ENCODE measurements at places on chromosomes 12 and 14.

DNA sequence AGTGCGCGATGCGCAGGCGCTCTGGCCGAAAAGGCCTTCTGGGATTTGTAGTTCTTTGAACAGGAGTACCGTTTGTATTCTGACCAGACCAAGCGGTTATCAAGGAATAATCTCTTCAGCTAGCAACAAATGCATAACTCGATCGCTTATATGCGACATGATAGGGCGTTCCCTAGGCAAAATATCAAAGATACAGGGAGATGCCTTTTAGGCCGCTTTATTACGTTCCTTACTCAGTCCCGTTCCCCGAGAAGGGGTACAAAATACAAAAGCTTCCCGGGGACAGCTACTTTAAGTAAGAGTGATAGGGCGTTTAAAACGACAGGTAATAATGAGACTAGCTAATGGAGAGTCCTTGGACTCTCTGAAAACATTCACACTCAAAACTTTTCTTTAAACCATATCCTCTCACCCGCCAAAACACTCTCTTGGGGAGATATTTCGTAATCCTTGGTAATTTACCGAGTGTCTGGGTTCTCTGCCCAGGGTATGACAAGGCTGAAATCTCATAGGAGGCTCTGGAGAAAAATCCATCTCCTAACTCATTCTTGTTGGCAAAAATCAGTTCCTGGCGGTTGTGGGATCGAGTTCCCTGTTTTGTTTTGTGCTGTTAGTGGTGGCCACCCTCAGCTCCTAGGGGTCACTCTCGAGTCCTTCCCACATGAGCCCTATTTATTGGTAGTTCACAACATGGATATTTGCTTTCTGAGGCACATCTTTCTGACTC, 412 bp upstream of the SNW1 start:
- peak; percentile 10 for DNase-seq

DNA sequence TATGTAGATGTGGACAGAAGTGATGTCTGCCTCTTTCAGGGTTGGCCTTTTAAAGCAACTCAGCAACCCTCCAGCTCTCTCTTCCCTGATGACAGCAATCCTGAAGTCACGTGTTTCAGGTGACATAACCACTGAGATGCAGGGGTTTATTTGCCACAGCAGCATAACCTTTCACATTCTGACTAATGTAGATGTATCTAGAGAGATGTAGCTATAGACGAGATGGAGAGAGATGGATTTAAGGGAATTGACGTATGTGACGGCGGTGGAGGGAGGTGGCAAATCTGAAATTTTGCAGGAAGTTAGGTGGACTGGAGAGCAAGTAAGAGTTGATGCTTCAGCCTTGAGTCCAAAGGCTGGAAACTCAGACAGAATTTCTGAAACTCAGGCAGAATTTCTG, 126.0 kb downstream of the ZFP36L1 start:
- DNase-seq = no peak

GRCh38 chr12:69115099-69115498, 124.3 kb upstream of the CPSF6 start:
- DNase-seq = no peak

- no peak for DNase-seq
These were observed 11.0 kb upstream of the CACNA2D4 start for GRCh38 chr12:1929241-1929984.

- DNase-seq = no peak
These were observed 71.7 kb downstream of the NOVA1 start for GRCh38 chr14:26526137-26526536.

DNA sequence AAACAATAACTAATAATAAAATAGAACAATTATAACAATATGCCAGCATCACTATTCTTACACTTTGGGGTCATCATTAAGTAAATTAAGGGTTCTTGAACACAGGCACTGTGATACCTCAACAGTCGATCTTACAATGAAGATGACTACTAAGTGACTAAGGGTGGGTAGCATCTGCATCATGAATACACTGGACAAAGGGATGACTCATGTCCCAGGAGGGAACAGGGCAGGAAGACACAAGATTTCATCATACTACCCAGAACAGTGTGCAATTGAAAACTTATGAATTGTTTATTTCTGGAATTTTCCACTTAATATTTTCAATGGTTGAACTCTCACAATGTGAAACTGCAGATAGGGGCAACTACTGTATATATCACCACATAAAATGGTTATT, 19.7 kb downstream of the TSPAN19 start:
- DNase-seq = no peak

DNA sequence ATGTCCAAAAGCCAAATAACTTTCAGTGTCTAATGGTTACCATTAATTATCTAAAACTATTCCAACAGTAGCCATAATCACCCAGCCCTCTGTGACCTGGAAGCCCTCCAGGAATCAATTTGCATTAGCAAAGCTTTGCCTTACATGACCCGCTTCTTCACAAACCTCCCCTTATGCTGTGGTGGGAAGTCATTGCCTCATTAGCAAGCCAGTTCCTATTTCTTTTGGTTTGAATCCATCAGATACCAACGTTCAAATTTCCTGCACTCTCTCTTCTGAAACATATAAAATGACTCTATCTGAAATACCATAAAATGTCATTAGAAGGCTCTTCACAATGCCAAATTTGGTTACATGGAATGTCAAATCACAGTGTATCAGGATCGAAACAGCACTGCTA, 268.3 kb upstream of the PRKD1 start:
- no peak for DNase-seq

- no peak for DNase-seq
These were observed 25.0 kb downstream of the HECTD4 start for GRCh38 chr12:112357214-112357613.

GRCh38 chr14:38775986-38776385, 327.0 kb downstream of the SEC23A start:
- DNase-seq = no peak

- peak; percentile 75 for DNase-seq
These were observed 57.6 kb downstream of the CCDC85C start for GRCh38 chr14:99546234-99546879.

- DNase-seq = no peak
These were observed 20.7 kb downstream of the KIF26A start for GRCh38 chr14:104158827-104159798.

DNA sequence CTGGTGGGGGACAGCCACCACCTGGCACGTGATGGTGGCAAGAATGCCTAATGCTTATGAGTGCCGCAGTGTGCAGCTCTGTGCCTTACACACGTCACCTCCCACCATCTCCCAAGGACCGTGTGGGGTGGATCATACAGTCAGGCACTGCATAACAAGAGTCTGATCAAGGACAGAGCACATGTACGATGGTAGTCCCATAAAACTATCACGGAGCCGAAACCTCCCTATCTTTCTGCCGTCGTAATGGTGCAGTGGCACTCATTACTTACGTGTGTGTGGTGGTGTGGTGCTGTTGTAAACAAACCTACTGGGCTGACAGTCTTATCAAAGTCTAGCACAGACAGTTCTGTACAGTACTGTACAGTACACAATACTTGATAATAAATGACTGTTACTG, 89.3 kb downstream of the CACNA1C start:
- DNase-seq = no peak

- DNase-seq = no peak
These were observed 161.7 kb downstream of the ANO2 start for GRCh38 chr12:5783289-5783920.

DNA sequence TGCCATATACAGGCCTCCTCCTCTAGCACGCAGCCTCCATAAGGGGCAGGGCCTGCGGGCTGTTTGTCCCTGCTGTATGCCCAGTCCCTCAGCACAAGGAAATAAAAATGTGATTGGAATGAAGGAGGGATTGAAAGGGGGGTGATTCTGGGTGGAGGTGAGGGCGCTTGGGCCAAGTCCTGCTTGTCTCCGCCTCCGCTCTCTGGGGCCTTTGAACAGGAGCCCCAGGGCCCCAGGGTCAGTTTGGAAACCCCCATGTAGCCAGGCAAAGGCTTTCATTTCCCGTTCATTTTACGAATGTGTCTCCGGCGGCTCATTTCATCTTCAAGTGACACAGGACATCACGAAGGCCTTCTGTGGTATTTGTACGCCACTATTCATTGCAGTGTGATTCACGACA, 4.5 kb upstream of the CACNA2D4 start:
- no peak for DNase-seq

- DNase-seq = no peak
These were observed 99.9 kb downstream of the NINJ2 start for GRCh38 chr12:563250-563781.

- no peak for DNase-seq
These were observed 87.7 kb downstream of the GPR135 start for GRCh38 chr14:59377491-59377890.

- DNase-seq = no peak
These were observed 87.6 kb upstream of the MED13L start for GRCh38 chr12:116365114-116365513.

- no peak for DNase-seq
These were observed 172.1 kb upstream of the PLEKHG7 start for GRCh38 chr12:92530706-92531105.

- DNase-seq = peak; percentile 69
These were observed 127.1 kb upstream of the CNTN1 start for GRCh38 chr12:40565029-40565633.

DNA sequence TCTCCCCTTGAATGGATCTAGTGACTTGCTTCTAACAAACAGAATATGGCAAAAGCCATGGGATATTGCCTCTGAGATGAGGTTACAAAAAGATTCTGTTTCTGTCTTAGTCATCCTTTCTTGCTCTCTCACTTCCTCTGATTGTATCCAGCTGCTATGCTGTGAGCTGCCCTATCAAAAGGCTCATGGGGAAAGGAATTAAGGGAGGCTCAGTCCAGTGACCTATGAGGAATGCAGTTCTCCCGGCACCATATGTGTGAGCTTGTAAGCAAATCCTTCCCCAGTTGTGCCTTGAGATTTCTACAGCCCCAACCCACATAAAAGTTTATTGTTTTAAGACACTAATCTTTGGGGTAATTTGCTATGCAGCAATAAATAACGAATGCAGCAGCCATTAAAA, 183.1 kb downstream of the KLHL28 start:
- no peak for DNase-seq

DNA sequence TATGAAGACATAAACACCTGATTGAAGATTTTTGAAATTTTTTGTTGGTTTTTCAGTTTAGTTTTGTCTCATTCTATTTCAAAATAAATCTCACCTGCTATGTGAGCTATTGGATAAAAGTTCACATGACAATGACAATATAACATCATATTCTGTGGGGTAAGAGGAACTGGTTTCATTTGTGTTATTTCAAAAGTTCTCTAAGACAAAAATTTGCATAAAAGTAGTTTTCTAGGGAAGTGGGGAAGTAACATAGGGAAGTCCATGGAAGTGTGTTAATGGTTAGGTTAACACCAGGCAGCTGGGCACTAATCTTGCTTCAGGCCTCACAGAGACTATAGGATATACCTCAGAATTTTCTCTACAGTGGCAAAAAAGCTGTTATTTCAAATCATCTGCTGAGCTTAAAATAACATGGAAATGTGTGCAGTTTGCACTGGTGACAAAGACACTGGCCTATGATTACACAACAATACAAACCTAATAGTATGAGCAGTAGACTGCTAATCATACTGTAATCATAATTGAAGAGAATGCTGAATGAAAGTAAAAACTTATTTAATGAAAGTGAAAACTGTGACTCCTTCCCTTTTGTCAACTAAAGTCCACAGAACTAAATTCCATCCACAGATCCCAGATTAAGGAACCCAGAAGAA, 710.6 kb upstream of the TMEM132C start:
- DNase-seq = no peak

DNA sequence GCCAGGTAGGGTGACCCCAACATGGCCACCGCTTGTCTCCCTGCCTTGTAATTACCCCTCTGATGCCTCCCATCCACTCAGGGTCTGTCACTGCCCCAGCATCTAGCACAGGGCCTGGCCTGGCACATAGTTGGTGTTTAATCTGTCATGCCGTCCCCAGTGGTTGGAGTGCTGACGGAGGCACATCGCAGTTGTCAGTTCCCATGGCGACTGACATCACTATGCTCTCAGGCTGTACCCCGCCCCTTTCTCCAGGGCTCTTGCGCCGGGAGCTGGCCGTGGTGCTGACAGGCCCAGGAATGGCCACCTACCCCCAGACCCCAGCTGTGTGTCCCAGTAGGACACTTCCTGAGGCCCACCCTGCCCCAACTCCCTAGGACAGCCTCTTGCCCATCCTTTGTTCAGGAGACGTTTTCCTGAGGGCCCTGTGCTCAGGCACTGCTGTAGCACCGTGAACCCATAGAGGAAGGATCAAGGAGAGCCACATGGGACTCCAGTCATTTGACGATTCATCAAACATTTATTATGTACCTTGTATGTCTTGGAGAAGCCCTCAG, 23.0 kb downstream of the FAM222A start:
- DNase-seq = no peak

- no peak for DNase-seq
These were observed 414.8 kb upstream of the STXBP6 start for GRCh38 chr14:25464772-25465171.

GRCh38 chr14:52031781-52032180, 37.1 kb downstream of the NID2 start:
- DNase-seq = no peak

DNA sequence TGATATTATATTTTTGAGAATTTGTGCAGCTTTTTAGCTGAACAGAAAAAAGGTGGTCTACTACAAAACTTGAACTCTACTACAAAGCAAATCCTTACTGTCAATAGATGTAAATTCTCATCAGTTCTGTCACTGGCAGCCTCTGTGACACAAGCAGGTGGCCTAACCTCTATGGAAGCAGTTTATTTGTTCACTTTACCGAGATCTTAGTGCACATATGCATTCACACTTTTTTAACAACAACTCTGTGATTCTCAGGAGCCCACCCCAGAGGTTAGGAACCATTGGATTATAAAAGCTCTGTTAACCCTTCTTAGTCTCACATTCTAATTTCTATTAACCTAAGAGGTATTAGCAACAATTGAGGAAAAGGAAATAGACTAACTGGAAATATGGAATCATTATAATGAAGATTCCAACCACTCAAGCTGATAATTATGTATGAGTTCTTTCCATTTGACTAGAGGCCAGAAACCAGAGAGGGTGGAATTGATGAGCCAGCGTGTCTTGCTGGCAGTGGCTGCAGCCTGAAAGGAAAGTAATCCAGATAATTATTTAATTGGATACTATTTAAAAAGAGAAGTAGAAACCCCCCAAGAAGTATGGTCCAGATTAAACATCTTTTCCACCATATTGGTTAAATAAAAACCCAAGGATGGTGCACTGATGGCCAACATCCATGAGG, 451.1 kb downstream of the TMEM117 start:
- DNase-seq = no peak

DNA sequence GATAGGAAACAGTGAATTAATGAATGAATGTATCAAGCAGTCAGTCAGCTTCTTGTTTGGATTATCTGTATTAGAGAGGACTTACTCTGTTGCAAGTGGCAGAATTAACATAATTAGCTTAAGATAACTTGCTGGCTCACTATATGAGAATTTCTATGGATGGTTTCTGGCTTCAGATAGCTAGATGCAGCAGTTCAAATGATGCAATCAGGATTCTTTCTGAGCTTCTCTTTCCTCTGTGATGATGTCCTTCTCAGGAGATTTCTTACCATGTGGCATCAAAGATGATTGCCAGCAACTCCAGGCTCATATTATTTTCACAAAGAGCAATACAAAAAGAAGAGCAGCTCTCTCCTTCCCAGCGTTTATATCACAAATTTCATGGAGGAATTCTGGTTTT, 30.7 kb downstream of the FRMD6 start:
- DNase-seq = no peak
